ENCODE measurements at places on chromosomes 12 and 14.

- DNase-seq, result no peak
Observed at GRCh38 chr14:89249972-89250654, 166.9 kb downstream of the FOXN3 start.

- peak; percentile 63 for DNase-seq
Observed at GRCh38 chr12:49959685-49960473, 1.8 kb upstream of the AQP5 start.

DNA sequence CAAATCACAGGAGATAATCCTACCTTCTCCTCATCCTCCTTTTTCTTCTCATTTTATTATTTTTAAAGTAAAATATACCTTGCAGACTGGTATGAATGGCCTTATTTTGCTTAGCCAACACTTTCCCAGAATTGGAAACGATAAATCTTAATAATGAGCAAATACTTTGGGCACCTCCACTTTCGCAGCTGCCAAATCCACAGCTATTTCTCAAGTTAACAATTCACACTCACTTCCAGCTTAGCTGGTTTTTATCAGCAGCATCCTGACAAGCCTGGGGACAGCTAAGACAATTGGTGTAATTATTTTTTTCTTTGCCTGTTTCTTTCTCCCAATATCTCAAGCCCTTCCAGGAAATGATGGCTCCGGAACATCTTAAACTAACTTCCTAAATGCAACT lies 867.5 kb upstream of the TMEM132C start:
- DNase-seq, result no peak

DNA sequence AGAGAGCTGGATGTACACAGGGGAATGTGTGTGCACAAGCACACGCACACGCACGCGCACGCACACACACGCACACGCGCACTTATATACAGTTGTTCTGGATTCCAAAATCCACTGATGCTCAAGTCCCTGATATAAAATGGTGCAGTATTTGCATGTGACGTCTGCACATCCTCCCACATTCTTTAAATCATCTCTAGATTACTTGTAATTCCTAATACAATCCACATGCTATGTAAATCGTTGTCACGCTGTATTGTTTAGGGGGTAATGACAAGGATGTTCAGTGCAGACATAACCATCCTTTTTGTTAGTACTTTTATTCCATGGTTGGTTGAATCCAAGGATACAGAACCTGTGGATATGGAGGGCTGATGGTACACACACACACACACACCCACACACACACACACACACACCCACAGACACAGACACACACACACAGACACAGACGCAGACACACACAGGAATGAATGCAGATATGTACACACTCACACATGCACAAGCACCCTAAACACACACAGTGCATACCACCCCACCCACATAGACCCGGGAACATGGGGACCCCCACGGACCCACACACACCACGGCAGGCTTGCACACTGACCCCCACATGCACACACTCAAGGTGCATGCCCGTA lies 188.5 kb upstream of the PRMT8 start:
- DNase-seq, result no peak

- DNase-seq, result no peak
Observed at GRCh38 chr12:93937812-93938211, 210.6 kb upstream of the PLXNC1 start.

DNA sequence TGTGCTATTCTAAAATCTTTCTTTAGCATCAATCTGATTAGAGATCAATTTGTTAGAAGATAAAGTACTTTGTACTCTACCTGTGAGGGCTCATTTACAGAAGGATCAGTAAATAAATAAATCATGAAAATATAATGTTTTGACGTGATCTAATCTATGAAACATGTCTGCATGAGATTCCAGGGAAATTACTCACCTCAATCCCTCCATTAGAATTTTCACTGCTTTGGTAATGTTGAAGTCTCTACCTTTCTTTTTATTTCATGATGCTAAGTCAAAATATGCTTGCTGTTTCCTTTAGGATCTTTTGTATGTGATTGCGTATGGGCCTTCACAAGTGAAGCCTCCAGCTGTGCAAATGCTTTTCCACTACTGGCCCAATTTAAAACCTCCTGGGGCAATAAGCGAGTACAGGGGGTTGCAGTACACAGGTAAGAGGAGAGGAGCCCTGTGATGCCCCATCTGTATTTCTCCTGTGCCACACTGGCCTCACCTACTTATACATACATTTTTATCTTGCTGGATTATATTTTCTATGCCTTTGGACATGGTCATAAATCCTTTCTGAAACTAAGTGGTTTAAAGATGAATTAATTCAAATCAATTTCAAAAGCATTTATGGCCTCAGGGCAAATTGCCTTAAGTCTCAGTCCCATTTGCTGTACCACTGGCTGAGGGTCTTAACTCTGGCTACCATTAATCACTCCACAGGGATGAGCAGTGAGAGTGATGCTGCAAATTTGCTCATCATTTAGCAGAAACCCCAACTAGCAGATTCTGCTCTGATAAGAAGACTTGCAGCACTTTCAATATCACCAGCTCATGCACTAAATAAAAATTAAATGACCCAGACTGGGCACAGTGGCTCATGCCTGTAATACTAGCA lies 66.4 kb downstream of the UNC79 start:
- DNase-seq, result no peak

- no peak for DNase-seq
Observed at GRCh38 chr14:70677341-70677740, 35.6 kb downstream of the TTC9 start.

- no peak for DNase-seq
Observed at GRCh38 chr14:38929416-38929815, 173.6 kb downstream of the SEC23A start.

DNA sequence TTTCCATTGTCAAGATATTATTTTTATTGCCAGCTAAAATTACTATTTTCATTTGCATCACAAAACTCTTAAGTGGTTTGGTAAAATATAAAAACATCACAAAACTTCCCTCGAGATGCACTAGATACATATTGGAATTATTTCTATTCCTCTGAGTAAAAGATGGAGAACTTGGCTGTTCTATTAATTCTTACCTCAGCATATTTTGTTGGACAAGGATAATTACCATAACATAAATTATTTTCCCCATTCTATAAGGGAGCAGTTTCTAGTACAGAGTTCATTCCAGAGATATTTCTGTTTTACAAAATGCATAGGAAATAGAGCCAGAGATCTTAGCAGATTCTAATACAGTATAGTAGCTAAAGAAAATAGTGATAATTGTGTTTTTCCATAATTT lies 42.6 kb upstream of the PTHLH start:
- no peak for DNase-seq

DNA sequence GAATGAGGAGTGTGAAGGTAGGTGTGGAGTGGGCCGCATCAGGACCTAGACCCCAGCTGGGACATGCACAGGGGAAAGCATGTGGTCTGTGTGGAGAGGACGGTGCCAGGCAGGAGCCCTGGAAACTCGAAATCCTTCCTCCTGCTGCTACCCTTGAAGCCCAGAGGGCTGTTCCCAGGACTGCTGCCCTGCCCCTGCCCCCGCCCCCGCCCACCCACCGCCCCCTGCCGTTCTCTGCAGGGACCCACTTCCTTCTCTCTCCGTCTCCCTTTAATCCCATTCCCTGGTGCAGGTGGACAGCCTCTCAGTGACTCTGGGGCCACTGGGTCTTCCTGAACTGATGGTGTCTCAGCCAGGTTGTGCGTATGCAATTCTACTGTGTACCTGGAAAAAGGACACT lies 8.0 kb downstream of the ITFG2 start:
- DNase-seq, result no peak

DNA sequence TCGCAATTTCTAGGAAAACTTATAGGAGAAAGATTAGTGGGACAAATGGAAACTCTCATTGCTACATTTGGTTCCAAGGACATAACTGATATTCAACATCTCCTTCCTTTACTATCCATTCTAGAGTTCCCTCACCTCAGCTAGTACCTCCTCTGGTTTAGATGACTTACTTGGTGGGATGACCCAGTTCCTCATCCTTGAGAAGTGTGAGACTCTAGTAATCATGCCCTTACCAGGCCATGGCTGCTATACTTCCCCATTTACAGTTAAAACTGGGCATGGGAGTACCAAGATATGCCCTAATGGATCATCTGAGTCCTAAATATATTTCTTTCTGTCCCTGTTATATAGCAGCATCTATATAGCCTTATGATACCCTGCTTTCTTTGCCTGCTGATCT lies 58.1 kb downstream of the IFT81 start:
- no peak for DNase-seq

DNA sequence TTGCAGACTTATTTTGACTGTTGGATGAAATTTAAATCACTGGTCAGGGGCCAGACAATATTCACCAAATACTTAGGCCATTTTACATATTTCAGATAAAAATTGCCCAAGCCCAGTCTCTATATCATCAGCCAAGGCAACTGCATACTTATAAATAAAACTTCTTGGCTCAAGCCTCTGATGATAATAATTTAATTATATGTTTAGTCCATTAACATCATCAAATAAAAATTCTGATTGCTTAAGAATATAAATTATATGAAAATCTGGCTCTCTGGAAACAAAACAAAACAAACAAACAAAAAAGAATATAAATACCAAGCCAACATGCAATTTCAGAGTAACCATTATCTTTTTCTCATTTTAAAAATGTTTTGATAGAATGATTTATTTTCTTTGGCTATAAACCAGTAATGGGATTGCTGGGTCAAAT lies 165.2 kb downstream of the BTG1 start:
- no peak for DNase-seq

GRCh38 chr12:27488479-27488878 lies 35.5 kb upstream of the PPFIBP1 start:
- DNase-seq, result no peak

GRCh38 chr12:129363041-129363440 lies 509.8 kb downstream of the GLT1D1 start:
- DNase-seq, result no peak

DNA sequence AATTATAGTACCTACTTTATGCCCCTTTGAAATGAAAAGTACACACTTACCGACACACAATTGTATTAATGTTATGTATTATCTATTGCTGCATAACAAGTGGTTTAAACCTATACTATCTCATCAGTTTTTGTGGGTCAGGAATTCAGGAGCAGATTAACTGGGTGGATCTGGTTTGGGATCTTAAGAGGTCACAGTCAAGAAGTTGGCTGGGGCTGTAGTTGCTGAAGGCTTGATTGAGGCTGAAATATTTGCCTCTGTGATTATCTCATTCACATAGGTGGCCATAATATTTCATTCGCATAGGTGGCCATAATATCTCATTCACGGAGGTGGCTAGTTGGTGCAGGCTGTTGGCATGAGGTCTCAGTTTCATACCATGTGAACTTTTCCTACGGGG lies 5.7 kb downstream of the METTL25 start:
- no peak for DNase-seq

GRCh38 chr14:89296281-89296745 lies 120.7 kb downstream of the FOXN3 start:
- no peak for DNase-seq

- no peak for DNase-seq
Observed at GRCh38 chr14:94025720-94026119, 420 bp upstream of the OTUB2 start.

GRCh38 chr12:49669796-49670195 lies 37.4 kb downstream of the FMNL3 start:
- DNase-seq, result no peak

GRCh38 chr12:128459067-128459466 lies 192.1 kb downstream of the TMEM132C start:
- DNase-seq, result no peak

DNA sequence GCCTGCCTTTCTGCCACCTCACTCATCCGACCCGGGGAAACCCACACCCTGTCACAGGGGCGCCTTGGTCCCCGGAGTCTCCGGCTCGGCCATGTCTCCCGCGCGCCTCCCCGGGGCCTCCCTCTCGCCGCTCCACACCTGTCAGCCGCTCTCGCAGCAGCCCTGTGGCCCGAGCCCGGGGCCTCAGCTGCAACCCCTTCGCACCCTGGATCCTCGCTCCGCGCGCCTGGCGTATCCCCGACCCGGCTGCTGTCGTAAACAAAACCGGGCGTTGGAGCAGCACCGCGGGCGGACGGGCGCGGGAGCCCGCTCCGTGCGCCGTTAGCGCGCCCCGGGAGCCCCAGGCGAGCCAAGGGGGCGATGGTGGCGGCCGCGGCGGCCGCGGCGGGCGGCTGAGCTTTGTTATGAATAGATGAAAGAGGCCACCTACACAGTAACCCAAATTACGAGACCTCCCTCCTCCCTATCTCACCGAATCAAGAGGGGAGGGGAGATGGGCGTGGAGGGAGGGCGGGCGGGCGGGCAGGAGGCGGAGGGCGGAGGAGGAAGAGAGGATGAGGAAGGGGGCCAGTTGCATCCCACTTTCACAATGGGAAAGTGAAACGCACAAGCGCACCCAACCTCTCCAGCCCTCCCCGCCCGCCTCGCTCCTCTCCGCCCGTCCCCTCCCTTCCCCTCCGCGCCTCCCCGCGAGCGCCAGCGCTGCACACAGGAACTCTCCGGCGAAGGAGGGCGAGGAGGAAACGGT lies at the start of gene PLXNC1:
Gene PLXNC1 (plus strand): TSS at position 587 of the 748 bp plus-strand sequence. CDS start 395 bp downstream, outside the sequence.
- peak; percentile 60 for DNase-seq

DNA sequence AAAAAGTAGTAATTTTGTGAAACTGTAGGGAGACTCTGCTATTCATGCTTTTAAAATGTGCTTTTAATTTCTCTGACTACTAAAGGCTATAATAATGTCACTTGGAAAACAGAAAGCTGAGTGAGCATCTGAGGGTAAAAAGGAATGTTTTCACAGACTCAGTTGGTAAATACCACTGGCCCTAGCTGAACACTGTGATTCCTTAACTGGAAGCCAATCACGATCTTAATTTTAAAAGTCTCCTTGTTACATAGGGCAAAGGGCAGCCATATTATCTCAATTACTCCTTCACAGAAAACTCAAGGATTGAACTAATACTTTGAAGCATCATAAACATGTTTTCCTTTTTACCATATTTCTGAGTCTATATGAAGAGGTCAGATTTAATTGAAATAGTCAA lies 41.9 kb downstream of the PAWR start:
- DNase-seq, result no peak

GRCh38 chr14:68402525-68403101 lies 390.3 kb downstream of the ZFP36L1 start:
- DNase-seq, result no peak

GRCh38 chr12:84764001-84764400 lies 148.6 kb downstream of the SLC6A15 start:
- DNase-seq, result no peak

- no peak for DNase-seq
Observed at GRCh38 chr12:40969796-40970195, 218.3 kb upstream of the PDZRN4 start.

GRCh38 chr12:9813821-9814798 lies 13.2 kb upstream of the KLRF1 start:
- peak; percentile 33 for DNase-seq

GRCh38 chr12:59322473-59322872 lies 273.4 kb upstream of the SLC16A7 start:
- no peak for DNase-seq

DNA sequence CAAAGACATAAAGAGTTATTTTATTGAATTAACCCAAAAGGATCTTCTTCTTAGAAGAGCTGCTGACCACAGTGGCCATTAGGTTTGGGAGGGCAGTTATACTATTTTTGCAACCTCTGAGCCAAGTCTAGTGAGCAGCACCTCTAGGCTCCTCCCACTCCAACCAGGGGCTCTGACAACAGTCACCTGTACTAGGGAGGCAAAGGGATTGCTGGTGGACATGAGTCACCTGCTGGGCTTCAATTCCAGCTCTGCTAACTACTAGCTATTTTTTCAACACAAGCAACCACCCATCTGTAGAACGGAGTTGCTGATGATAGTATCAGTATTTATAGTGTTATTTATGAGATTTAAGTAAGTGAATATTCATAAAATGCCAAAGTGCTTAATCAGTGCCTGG lies 166.0 kb downstream of the KLHL28 start:
- no peak for DNase-seq
